Naive thymus-derived CD4-positive, alpha-beta T cell (primary cell): ENCODE measurements at places on chromosomes 6 and 20.

DNA sequence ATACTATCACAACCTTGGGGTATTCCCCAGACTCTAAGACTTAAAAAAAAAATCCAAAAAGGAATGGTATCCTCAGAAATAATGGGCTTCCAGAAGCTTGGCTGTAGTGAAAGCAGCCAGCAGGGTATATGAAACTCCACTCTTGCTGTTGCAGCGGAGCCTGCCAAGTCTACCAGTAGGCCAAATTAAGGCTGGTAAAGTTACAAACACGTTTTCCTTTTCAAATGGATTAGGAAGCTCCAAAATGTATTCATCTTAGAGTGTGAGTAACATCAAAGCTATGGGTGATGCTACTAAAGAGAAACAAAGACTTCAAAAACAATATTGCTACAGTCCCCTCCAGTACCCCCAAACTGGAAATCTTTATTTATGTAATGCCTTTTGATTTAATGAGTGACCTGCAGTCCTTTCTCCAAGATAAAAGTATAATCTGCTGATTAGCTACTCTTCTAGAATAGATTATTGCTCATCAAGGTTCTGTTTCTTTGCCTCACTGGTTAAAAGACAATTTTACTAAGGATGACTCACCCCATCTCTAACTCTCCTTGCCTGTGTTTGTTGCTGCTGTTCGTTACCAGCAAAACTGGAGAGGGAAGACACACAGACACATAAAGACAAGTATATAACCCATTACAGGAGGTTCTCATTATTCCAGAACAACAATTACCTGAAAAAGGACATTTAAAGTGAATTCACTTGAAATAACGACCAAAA, 84.9 kb downstream of the BTBD9 start:
- no peak for DNase-seq

- DNase-seq, result no peak
Measured at GRCh38 chr20:61659994-61660346, 405.7 kb downstream of the TAF4 start.

- no peak for DNase-seq
Measured at GRCh38 chr6:13872681-13873080, 52.1 kb upstream of the RNF182 start.

DNA sequence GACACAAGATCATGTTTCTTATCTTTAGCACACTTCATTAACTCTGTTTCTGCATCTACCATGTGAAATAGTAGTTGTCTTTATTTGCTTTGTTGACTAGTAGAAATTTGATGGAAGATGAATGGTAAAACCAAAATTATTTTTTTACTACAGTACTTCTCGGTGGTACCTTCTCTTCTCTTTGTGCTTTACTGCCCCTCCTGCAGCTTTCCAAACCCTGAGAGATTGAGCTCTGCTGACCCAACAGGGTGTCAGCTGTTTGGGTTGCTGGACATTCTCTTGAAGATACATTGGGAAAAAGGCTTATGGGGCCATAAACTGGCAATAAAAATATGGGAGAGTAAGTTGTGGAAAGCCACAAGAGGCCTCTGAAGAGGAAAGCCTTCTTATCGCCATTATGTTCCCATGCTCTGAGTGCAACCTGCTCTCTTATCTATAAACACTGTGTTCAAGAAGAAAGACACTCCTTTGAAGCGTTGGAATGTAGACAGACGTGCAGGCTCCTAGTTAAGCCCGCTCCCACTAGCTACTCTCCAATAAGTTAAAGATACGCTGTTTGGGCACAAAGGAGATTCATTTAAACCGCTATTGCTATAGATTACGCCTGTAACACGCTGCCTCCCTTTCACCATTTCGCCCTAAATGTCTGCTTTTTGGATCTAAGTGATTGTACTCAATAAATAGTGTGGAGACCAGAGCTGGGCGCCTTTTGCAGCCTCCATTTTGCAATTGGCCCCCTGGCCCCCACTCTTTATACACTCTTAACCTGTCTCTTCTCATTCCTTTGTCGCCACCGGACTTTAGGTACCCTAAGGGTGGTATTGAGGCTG, 60.1 kb upstream of the PRSS16 start:
- no peak for DNase-seq

DNA sequence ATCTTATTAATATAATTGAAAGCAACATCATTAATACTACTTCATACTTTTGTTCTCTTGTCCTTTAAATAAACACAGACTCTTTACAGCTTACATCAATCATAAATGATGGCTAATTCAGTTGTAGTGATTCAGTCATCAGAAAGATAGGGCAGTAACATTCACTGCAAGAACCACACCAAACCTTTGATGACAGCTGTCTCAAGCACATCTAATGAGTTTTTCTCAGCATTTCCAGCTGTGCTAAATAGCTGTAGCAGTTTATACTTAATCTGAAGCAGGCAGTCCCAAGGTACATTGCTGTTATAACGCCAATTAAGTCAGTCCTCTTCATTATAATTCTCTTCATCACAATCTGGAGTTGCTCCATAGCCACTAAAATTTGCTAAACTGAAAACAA, 45.7 kb downstream of the PREP start:
- no peak for DNase-seq

DNA sequence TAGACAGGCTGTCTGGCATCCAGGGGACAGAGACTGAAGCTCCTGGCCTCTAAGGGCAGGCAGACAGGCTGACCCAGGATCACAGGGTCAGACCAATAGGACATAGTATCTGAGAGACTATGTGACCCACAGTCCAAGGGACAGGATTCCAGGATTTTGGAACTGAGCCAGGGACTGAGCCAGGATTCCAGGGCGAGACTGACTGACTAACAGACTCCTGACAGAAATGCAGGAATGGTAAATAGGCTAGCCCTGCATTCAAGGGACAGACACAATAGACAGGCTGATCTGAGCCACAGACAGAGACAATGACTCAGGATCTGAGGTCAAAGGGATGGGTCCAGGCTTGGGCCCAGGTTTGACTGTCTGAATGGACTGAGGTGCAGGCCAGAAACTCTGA, 19.8 kb downstream of the XKR7 start:
- DNase-seq, result no peak

GRCh38 chr6:168229368-168229752, 90.2 kb downstream of the DACT2 start:
- DNase-seq, result no peak

GRCh38 chr6:82921258-82921657, 144.4 kb downstream of the UBE3D start:
- no peak for DNase-seq

DNA sequence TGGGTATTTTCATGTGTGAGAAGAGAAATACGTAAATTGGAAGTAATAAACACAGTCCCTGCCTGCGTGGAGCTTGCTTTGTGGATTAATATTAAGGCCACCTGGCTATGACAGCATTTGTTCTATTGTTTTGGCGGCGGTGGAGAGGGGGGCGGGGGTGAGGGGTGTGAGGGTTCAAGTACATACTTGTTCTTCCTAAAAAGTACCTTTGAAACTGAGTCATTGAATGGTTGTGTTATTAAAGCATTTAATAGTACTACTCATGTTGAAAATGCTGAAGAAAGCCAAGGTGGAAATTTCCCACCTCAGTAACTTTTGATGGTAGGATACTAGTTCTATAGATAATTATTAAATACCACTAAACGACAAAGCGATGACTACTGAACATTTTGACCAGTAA, 95.0 kb downstream of the FOXC1 start:
- no peak for DNase-seq
